ENCODE measurements at places on chromosomes 13 and 19.

DNA sequence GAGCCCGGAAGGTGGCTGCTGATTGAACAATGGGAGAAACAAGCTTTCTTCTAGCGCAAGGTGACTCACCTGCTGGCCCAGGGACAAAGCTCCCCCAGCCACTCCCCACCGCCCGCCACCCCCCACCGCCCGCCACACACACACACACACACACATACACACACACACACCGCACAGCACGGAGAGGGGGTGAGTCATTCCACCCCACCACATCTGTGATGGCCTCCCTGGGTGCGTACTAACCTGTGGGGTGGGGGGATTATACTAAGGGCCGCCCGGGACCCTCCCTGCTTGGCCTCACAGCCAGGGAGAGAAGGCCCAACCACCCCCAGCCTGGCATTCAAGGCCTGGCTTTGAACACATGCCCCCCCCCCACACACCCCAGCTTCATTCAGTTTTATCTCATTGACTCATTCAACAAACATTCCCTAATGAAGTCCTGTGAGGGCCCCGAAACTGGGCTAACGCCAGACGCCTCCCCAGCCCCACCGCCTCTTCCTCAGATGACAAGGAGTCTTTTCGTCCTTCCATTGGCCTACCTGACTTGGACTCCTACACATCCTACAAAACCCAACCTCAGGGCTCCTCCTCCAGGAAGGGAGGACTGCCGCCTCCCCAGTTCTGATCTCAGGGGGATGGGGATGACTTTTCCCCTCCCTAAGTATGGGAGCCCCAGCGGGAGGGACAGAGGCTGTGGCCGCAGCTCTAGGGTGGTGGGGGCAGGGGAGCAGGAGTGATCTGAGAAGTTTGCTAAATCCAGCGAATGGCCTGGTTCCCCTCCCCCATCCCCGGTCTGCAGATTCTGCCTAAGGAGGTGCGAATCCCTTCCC is 5.8 kb upstream of the ONECUT3 start:
- DNase-seq, result peak; percentile 45

DNA sequence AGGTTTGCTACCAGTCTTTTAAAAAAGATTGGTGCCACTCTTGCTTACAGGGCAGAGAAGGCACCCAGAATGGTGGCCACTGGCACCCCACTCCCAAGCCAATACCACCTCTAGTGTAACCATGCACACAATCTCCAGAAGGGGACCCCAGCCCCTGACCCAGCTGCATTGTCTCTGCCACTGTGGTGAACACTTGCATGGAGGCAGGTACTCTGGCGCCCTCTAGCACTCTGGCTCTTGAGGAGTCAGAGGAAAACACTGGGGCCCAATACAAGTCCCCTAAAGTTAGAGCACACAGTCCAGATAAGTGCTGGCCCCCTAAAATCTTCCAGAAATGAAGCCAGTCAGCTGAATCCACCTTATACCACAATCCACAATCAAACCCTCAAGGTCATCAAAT is 6.0 kb downstream of the ERVV-1 start:
- peak; percentile 12 for DNase-seq

GRCh38 chr19:12867120-12868099 is 13.8 kb downstream of the DNASE2 start:
- DNase-seq, result peak; percentile 84

- DNase-seq, result no peak
These were observed 14.4 kb upstream of the GARIN5A start for GRCh38 chr19:50490991-50491472.

- no peak for DNase-seq
These were observed 716.2 kb upstream of the GPC6 start for GRCh38 chr13:92510416-92510815.

- no peak for DNase-seq
These were observed 2.3 kb downstream of the ZNF700 start for GRCh38 chr19:11927227-11927626.

GRCh38 chr19:12884926-12885748 is 1.9 kb downstream of the KLF1 start:
- DNase-seq, result peak; percentile 97
